Stimulated activated CD8-positive, alpha-beta memory T cell treated with anti-CD3 and anti-CD28 coated beads, Interleukin-2, amount 100 ng/mL, for 1 hour (primary cell): ENCODE measurements at places on chromosomes 6 and 20.

GRCh38 chr20:62337558-62338293 is 29.4 kb downstream of the LAMA5 start:
- DNase-seq: no peak

DNA sequence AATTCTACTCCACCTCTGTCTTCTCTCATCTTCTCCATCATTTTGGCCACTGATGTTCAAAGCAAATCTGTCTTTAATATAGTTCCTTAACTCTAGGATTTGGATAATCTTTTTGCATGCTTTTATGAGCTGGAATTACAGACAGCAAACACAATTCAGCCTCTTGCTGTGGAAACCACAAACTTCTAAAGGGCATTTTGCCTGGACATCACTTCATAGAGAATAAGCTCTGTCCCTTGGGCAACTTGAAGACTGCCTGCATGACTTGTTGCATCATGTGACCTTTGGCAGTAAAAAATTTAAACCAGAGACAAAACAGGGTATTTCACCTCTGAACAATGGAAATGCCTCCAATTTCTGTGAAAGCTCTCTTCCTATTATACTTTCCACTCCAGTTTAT is 74.1 kb upstream of the HDDC2 start:
- no peak for DNase-seq

DNA sequence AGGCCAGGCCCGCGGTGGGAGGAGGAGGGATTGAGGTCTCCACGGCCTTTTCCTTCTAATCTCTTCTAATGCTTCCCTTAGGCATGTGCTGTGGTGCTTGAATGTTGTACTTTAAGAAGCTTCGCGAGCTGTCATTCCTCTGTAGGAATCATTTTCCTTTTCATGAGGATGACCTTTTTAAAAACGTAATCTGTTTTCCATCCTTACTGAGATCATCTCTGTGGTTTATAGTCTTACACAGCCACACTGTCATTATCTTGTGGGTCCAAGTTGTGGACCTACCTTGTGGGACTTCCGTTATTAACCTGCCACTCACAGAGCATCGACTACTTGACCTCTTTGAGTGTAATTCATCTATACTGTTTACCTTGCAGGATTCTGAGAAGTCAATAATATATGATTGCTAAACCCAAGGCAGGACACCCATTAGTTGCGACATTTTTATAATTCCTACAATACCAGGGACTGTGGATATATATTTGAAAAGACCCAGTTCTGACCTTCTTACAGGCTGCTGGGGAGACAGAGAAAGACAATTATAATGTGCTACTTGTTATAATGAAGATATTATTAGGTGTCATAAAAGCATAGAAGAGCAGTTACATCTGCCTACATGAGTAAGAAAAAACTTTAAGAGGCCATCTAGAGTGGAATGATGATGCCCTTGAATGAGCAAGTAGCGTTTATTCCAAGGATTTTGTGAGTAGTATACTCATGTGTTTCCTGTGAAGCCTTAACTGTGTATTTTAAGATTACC is 842 bp downstream of the SLC25A27 start:
- no peak for DNase-seq

- no peak for DNase-seq
Measured at GRCh38 chr6:47292944-47293343, 16.8 kb downstream of the TNFRSF21 start.
